ENCODE measurements at places on chromosomes 6 and 20. TPM values are rescaled to one million over a fixed set of nuclear protein-coding genes. Genes with fewer than 3 reads are reported as not detected.

AAR2 gene
- total RNA-seq: 16.4 TPM

PANK2 gene
- 49.1 TPM for total RNA-seq

SMOC2 gene
- 35.5 TPM for total RNA-seq

GGTLC1 gene
- not detected for total RNA-seq

PTCHD4 gene
- total RNA-seq: not detected

TNFRSF21 gene
- 57.9 TPM for total RNA-seq

TMEM200A gene
- 0.31 TPM for total RNA-seq

GABRR1 gene
- total RNA-seq: not detected

STMND1 gene
- not detected for total RNA-seq

CALHM4 gene
- not detected for total RNA-seq

ILRUN gene
- 52.8 TPM for total RNA-seq

MOCS3 gene
- 4.1 TPM for total RNA-seq

DNA sequence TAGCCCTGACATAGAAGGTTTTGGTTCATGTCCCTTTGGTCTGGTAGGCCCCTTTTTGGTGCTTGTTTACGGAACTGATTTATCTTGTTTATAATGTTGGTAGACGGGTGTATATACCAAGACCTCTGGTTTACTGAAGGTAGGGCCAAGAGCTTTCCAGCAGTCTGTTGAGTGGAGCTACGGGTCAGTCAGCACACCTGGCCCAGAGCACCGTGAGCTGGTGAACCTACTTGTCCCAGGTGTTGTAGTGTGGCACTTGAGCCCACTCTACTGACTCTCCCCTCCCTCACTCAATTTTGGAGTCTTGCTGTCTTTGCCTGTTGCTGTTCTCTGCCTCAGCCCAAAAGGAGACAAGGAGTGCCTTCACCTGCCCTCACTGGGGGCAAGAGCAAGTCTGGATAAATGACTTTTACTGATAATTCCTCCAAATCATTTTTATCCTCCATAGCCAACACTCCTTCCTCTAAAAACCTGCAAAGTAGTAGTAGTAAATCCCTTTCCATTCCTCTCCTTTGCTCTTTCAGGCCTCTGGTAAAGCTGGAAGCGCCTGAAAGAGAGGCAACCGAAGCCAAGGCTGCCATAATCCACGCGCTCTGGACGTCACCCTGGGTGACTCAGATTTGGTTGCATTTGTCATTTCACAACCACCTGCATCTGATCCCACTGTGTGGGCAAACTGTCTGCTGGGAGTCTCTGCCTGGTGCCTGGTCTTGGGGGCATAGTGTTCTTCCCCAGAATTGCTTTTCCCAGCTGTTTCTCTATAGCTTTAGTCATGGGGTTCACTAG lies 22.2 kb downstream of the RREB1 start:
- no peak for DNase-seq

GRCh38 chr6:45972795-45973503 lies 42.7 kb downstream of the CLIC5 start:
- DNase-seq: no peak

DNA sequence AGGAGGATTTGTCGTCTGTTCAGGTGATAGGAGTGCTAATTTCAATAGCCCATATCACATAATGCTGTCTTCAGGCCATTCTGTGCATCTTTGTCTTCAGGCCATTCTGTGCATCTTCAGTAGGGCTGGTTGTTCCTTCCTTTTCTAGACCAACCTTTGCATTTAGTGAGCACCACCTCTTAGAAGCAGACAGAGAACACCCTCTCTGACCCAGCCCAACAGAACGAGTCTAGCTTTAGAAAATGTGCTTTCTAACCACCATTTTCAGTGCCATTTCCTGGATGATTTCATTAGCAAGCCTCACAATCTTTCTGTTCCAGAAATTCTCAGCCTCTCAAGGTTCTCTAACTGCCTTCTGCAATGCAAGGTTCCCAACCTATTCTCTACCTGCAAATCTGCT lies 215.3 kb upstream of the KCNQ5 start:
- no peak for DNase-seq

GRCh38 chr6:79824202-79824601 lies 123.2 kb downstream of the ELOVL4 start:
- DNase-seq: no peak

- DNase-seq: no peak
These were observed 697.5 kb downstream of the PRKN start for GRCh38 chr6:162029873-162030576.

GRCh38 chr20:41065716-41066115 lies 37.1 kb downstream of the TOP1 start:
- no peak for DNase-seq

DNA sequence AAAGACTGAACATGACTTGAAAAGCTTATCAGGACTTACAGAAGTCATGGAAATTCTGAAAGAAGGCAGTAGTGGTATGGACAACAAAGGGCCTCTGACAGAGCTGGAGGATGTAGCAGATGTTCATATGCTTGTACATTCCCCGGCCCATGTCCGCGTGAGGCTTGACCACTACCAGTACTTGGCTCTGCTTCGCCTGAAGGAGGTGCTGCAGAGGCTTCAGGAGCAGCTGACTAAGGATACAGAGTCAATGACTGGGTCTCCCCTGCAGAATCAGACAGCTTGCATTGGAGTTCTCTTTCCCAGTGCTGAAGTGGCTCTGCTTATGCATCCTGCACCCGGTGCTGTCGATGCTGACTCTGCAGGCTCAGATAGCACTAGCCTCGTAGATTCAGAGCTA lies 29.2 kb downstream of the TAF11 start:
- DNase-seq: no peak

GRCh38 chr20:33474097-33474873 lies 15.6 kb upstream of the CBFA2T2 start:
- DNase-seq: no peak

GRCh38 chr6:107740496-107741190 lies 83.5 kb downstream of the SCML4 start:
- DNase-seq: no peak

DNA sequence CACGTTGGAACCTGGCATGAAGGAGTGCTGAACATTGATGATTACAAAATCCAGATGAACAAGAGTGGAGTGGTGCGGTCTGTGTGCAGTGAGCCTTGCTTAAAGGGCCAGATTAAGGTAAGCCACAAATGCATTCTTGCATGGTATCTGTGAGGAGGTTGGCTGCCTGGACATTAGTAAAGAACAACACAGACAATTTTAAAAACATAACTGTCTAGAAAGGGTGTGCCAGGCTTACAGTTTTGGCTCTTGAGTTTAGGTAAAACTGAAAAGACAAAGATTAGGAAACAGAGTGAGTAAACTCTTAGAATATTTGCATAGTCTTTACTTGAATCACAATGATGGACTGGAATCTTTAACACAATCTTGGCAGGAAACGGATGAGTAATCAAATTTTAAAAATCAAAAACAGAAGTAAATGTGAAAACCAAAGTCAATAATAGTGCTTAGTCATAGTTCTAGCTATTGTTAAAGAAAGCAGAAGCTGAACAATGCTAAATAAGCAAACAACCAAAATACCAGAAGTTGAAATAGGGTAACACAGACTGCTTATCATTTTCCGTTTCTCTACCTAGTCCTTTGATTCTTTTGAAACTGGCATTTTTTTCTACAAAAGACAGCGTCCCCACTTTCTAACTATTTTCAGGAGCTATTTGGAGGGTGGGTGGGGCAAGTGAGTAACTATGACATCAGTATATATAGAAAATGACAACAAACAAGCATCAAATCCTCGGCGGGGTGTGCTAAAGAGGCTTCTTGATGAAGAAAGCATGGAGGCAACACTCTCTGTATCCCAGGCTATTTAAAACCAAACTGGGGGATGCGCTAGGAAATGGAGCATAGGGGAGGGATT lies 185.8 kb upstream of the RAB32 start:
- DNase-seq: no peak

- no peak for DNase-seq
These were observed 51.1 kb downstream of the GTF2H5 start for GRCh38 chr6:158219228-158219627.

DNA sequence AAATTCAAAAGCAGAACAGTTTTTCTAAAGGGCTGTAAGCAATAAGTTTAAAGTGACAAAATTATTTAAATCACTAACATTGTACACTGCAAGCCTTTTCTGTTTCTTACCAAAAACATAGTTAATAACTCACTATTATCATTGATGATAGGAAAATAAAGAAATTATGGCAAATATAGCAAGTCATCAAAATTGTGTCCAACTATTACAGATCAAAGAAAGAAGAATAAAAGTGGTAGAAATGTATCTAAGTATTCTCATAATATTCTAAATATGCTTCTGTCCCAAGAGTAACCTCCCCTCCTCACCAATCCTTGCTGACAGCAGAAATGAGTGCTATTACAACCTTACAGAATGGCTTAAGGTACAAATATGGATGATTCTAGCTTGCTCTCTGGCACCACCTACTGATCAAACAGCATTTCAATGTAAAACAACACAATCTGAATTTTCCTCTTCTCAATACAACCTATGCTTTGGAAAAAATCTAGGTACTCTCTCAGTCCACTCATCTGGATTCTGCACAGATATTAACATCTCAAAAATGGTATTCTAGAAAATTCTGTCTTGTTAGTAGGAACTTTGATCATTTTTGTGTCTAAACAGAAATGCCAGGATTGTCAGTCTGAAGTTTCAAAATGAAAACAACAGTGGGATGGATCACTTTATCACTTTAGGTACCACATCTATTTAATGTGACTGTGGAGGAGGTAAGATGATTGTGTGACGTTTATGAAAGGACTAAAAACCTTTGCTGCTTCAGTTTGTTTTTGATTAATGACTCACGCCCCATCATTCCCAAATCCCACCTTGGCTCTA lies 40.9 kb downstream of the ZFP64 start:
- no peak for DNase-seq

- DNase-seq: no peak
These were observed 287.8 kb downstream of the PTPRT start for GRCh38 chr20:42901689-42902440.

DNA sequence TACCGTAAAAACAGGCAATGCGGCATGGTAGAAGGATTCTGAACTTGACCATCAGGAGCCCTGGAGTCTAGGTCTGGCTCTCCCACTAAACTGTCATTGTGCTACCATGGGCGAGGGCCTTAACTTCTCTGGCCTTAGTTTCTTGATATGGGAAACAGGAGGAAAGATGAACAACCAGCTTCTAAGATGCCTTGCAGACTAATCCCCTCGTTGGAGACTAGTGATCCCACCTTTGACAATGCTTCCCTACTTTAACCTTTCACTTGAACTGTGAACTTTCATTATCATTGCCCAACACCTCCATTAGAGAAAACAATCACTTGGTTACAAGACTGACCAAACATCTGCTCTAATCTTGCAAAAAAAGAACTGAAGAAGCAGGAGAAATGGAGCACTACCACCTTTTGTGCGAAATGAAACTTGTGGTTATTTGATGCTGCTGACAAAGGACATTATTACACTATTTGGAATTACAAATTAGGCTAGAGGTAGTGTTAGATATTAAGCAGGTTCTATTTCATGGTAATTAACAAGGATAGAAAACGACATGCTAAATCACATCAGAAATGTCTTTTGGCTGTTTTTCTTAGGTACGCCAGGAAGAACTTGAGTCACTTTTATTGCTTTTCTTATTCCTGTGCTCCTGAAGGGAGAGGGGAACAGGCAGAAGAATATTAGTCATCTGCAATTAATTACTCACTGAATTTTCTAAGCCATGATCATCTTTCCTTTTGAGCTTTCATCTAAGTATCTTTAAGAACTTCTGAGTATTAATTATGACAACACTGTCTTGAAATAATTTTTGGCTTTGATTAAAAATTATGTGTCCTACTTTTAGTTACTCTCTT lies 39.1 kb upstream of the ARHGAP18 start:
- DNase-seq: no peak

GRCh38 chr6:90274451-90275030 lies 22.1 kb downstream of the BACH2 start:
- DNase-seq: peak; percentile 27

DNA sequence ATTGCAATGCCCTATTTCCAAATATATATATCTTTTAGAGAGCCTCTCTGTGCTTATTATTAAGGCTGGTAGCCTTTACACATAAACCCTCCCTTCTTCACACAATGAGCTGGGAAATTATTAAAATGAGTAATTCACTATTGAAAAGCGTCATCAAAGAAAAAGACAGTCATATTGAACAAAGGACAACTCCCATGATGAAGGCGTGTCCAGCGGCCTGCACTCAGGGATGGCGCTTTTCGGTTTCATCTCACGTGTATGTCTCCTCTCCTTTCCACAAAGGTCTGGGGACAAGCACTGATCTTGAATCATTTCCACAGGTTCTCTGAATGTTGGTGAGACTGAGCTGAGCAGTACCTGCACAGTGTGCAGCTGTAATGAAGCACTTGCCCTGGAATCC lies 3.5 kb downstream of the SERPINB9 start:
- DNase-seq: no peak

GRCh38 chr6:139115989-139116758 lies 18.7 kb upstream of the HECA start:
- no peak for DNase-seq

DNA sequence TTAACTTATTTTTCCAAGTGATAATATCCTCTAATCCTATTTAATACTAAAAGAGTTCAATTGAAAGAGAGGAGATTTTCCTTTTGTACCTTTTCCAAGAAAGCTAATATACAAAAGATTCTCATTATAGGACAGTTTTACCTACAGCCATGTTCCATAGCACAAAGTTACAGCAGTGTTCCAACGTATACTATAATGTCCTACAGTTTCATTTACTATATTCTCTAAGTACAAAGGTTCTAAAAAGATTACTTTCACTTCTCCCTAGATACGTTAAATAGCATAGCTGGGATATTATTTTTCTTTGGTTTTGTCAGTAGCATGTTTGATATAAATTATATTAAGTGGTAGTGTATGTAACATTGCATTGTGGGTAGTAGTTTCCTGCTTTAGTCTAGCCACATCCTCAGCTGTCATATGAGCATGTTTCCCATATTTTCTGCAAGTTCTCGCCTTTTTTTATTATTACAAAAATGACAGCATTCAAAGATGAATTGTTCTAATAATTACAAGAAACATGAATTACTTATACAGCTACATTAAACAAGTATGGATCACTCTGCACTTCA lies 4.4 kb upstream of the RUNX2 start:
- DNase-seq: no peak

DNA sequence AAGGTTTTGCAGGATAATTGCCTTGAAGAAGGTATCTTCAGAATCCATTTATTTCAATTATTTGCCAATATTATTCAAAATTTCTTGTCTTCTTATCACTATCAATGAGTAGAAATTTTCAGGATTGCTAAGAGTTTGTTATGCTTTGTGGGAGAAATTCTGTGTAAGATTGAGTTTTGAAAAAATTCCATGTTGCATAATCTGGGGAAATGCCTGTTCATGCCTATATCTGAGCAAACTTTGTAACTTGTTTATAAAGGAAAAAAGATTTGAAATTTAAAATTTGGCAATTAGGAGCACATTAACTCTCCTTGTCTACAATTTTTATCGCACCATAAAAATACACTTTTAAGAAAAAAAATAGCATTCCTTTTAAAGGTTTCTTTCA lies 39.8 kb upstream of the EDN1 start:
- DNase-seq: no peak
